ENCODE measurements at places on chromosomes 7 and 10.

DNA sequence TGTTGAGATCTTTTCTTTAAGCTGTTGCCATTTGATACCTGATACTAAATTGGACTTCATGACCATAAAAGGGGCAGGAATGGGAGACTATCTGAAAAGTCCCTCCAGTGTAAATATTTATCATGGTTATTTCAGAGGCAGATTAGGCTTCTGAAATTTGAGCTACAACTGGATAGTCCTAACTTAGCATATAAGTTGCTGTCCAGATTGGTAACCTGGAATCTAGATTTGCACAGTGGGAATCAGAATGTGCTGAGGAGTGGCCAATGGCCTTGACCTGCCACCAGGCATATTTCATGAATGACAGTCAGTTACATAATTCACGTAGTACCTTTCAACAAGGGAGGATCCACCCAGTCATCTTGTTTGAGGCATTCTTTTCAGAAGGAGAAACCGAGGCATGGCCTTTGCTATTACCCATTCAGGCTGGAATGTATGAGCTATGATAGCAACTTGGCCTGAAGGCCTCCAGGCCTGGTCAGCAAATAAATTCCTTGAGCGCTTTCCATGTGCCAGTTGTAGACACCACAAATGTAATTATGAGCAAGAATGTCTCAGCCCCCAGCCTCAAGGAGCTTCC lies 80.0 kb downstream of the EEPD1 start:
- no peak for DNase-seq

DNA sequence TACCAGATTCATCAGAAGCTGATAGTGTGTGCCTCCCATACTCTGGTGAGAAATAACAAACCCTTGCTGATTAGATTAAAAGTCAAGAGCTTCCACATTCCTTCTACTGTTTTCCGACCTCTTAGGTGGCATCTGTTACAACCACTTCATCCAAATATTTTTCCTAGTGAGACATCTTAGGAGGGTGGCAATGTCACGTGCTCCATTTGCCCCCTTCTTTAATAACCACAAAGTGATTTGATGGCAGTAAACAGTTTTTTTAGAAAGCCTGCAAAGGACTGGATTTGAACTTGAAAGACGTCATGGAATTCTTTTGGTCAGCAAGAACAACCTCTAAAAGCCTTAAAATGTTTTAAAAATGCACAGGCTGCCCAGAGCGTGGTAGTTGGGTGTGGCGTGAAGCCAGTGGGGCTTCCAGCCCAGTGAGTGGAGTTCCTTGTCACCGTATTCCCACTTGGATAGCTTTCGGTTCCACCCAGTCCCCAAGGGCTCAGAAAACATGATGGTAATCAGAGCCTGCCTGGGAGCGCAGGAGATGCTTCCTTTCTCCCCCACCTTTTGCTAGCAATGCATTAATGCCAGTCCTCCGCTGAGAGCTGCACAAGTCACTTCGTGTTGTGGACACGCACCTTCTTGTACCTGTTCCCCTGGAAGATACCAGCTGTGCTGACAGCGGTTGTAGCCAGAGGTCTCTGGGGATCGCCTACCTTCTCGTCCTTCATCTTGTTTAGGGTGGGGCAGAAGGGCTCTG lies 256.4 kb downstream of the KIAA1217 start:
- DNase-seq = peak; percentile 85

DNA sequence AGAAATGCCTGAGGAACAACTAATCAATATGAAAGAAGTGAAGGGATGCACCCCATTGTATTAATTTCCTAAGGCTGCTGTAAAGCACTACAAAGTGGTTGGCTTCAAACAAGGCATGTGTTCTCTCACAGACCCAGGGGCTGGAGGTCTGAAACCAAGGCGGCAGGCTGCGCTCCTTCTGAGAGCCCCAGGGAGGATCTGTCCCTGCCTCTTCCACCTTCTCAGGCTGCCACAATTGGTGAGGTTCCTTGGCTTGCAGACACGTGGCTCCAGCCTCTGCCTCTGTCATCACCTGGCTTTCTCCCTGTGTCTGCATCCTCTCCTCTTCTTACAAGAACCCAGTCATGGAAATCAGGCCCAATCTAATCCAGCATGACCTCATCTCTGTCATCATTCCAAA lies 110.1 kb downstream of the TNS3 start:
- DNase-seq = no peak

- DNase-seq = no peak
Observed at GRCh38 chr7:81361769-81362312, 408.0 kb downstream of the HGF start.

DNA sequence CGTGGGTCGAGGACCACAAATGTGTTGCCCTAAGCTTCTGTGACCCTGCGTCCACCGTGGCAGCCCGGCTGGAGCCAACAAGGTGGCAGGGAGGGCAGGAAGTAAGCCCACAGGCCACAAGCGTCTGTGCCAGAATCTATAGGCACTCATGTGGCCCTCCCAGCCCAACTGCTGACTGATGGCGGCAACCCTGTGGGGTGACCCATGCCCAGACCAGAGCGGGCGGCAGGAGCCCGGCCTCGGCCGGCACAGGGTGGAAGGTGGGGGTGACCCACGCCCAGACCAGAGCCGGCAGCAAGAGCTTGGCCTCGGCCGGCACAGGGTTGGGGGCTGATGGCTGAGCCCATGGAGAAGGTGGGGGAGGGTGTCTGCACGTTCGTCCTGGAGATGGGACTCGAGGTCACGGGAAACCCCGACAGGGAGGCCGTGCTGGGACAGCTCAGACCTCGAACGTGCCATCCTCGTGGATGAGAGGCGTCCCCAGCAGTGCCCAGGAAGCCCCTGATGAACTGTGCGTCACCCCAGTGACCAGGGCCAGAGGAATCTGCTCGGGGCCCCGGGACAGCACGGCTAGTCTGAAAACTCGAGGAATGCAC lies 181.0 kb downstream of the ELFN1 start:
- no peak for DNase-seq

- peak; percentile 89 for DNase-seq
Observed at GRCh38 chr10:17075533-17076359, 53.9 kb downstream of the CUBN start.
